ENCODE measurements at places on chromosomes 7 and 10. TPM values are rescaled to one million over a fixed set of nuclear protein-coding genes. Genes with fewer than 3 reads are reported as not detected.

- H3K36me3 ChIP-seq = no peaks in the 10 kb centered on the region
- DNase-seq = no peak
- no peak overlapping the region for H3K27ac ChIP-seq
- no peak overlapping the region for H3K4me3 ChIP-seq
Observed at GRCh38 chr7:70659263-70659662, 472.7 kb upstream of the GALNT17 start.

- H3K27ac ChIP-seq = no peak overlapping the region
- no peaks in the 10 kb centered on the region for H3K27me3 ChIP-seq
- H3K4me3 ChIP-seq = no peak overlapping the region
- peaks cover 8% of the 10 kb centered on the region for H3K4me1 ChIP-seq
- DNase-seq = no peak
Observed at GRCh38 chr7:87866089-87866488, 10.1 kb downstream of the SLC25A40 start.

DNA sequence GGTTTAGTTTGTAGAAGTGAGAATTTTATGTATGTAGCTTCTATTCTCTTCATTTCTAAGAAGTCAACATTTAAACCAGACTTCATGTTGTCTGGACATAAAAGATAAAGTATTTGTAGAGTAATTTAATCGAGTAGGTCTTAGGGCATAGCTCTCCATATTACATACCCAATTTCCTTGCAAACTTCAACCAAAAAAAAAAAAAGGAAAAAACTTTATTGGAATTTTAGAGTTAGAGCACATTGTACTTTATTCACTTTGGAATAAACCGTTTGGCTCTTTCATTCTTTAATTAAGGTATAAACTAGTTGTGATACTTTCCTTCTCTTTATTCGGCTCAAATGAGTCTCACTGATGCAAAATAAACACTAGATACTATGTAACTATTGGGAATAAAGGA is 36.0 kb downstream of the PTER start:
- no peak overlapping the region for H3K27ac ChIP-seq
- peaks cover 10% of the 10 kb centered on the region for H3K4me1 ChIP-seq
- no peak for DNase-seq

The SEPHS1 gene
- total RNA-seq = 66.5 TPM

- no peak for DNase-seq
- H3K27me3 ChIP-seq = peaks cover 5% of the 10 kb centered on the region
- no peak overlapping the region for H3K4me3 ChIP-seq
- no peaks in the 10 kb centered on the region for H3K4me1 ChIP-seq
- no peaks in the 10 kb centered on the region for H3K36me3 ChIP-seq
- H3K27ac ChIP-seq = no peak overlapping the region
Observed at GRCh38 chr7:121595758-121596696, 199.9 kb upstream of the FAM3C start.

DNA sequence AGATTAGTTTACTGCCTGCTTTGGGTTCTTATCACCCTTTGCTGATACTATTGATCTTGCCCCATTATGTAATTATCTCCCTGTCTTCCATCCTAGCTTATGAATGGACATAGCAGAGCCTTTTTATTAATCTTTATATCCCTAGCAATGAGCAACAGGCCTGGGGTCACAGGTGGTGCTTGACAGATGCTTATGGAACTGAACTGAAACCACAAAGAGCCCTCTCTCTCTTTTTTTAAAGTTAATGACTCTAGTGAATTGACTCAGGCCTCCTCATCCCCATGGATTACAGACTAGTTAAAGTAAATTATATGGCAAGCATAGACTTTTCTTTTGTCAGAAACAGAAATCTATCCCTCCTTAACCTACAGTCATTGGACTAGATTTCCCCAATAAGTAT is 265.2 kb downstream of the PHTF2 start:
- DNase-seq = no peak
- H3K4me1 ChIP-seq = no peaks in the 10 kb centered on the region
- no peak overlapping the region for H3K27ac ChIP-seq
- H3K27me3 ChIP-seq = peaks cover 20% of the 10 kb centered on the region
- no peaks in the 10 kb centered on the region for H3K36me3 ChIP-seq

DNA sequence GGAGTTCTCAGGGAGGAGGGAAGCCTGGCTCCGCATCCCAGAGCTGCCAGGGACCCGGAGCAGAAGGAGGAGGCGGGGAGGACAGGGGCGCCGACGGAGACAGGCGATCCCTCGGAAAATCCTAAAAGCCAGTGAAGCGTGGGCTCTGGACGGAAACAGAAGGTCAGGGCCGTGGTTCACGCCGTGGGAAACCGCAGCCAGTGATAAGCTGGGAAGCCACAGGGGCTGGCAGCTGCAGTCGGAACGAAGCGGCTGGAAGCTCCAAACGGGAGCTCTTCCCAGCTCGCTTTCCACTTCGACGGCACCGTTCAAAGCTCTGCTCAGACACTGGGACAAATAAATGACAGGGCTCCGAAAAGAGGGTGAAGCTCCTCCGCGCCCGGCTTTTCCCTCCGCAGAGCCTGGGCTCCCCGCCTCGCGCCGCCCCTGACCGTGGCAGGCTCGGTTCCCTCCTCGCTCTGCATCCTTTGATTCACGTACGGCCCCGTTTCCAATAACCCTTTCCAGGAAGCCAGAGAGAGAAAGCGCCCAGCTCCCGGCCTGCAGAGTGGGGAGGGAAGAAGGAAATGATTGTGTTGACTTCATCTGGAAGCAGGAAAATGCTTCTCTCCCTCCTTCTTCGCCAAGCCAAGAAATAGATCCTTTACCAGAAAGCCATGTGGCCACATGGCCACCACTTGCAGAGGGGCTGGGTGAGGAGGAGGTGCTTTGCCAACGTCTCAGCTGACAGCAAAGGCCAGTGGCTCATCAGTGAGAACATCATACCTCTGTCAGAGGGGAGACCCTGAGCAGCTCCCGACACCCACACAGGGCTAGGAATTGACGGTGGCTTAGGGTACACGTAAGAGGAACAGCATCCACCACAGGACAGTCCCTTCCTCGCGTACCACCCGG is 57.4 kb downstream of the ADRB1 start:
- H3K27ac ChIP-seq = no peak overlapping the region
- H3K4me1 ChIP-seq = peaks cover 34% of the 10 kb centered on the region
- H3K27me3 ChIP-seq = peaks cover 47% of the 10 kb centered on the region
- no peak for DNase-seq
- no peaks in the 10 kb centered on the region for H3K36me3 ChIP-seq

DNA sequence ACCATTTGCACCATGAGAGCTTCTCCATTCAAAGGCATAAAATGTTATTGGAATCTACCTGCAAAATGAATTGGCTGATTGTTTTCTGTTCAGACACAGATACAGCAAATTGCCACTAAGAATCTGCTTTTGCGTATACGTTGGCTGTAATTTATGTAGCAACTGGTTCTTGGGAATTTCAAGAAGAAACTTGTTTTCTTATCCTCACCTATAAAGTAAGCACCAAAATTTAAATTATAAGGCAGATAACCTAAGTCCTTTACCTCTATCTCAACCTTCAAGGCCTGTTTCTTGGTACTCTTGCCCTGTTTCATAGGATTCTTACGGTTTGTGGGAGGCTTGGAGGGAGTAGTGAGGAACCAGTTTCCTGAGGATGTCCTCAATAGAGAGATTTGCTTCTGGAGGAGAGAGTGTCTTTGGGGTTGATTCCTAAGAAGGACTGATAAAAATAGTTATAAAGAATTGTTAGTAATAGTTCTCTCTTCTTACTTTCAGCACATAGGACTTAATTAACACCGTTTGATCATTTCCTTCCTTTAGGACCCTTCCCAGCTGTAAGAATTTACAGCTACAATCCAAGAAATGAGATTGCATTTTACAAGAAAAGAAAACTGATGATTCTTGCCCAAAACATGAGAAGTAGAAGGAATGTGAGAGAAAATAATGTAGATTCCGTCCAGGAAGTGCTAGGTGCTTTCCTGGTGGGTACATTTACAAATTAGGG is 2.0 kb downstream of the STAMBPL1 start:
- peaks cover 70% of the 10 kb centered on the region for H3K4me1 ChIP-seq
- H3K27me3 ChIP-seq = no peaks in the 10 kb centered on the region
- no peak for DNase-seq
- H3K4me3 ChIP-seq = peak overlapping the region; percentile 95

DNA sequence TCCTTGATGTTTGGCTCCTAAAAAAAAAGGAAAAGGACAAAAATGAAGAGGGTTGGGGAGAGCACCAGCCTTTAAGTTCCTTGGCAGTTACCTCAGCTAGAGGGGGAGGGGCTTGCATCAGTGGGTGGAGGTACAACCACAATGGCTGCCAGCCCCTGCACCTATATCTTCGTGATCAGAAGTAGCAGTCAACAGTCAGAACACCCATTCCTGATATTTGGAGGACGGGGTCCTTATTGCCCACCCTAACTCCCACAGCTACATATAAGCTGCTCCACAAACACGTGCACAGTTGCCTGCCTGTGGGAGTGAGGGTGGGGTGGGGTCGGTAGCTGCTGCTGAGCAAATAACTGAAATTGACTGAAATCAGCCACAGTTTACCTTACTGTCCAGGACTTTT is 26.2 kb downstream of the C1GALT1 start:
- no peak overlapping the region for H3K27ac ChIP-seq
- H3K4me3 ChIP-seq = no peak overlapping the region
- no peak for DNase-seq

GRCh38 chr7:81767926-81768325 is 1.9 kb downstream of the HGF start:
- no peaks in the 10 kb centered on the region for H3K36me3 ChIP-seq
- H3K27me3 ChIP-seq = peaks cover 15% of the 10 kb centered on the region
- no peak overlapping the region for H3K4me3 ChIP-seq
- H3K27ac ChIP-seq = no peak overlapping the region

All from activated naive CD8-positive, alpha-beta T cell treated with anti-CD3 and anti-CD28 coated beads for 36 hours (primary cell).